DMS153 (cell line): ENCODE measurements at places on chromosomes 6 and 20.

DNA sequence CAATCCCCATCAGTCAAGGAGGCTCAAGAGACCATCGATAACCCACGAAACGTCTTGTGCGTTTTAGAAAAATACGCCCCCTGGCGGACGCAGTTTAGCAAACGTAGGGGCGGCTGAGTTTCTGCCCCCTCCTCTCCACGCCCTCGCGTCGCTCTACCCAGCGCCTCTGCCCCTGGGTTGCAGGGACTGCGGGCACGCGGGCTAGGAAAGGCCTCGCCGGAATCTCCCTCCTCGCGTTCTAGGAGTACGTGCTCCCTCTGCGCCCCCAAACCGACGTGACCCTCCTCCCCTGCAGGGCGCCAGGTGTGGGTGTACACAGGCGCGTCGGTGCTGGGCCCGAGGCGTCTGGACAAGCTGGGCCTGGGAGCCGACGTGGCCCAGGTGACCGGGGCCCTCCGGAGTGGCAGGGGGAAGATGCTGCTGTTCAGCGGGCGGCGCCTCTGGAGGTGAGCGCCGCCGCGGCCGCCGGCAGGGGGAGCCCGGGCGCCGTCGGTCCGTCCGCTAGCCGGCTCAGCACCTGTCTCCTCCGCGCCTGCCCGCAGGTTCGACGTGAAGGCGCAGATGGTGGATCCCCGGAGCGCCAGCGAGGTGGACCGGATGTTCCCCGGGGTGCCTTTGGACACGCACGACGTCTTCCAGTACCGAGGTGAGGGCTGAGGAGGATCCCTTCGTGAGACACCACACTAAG is 5.3 kb downstream of the MMP9 start:
- peak; percentile 74 for DNase-seq

GRCh38 chr6:129393654-129394053 is 316.3 kb downstream of the ARHGAP18 start:
- DNase-seq: no peak

GRCh38 chr20:24388828-24389380 is 80.5 kb upstream of the SYNDIG1 start:
- no peak for DNase-seq

GRCh38 chr6:106959985-106960384 is 14.5 kb downstream of the CD24 start:
- DNase-seq: no peak

DNA sequence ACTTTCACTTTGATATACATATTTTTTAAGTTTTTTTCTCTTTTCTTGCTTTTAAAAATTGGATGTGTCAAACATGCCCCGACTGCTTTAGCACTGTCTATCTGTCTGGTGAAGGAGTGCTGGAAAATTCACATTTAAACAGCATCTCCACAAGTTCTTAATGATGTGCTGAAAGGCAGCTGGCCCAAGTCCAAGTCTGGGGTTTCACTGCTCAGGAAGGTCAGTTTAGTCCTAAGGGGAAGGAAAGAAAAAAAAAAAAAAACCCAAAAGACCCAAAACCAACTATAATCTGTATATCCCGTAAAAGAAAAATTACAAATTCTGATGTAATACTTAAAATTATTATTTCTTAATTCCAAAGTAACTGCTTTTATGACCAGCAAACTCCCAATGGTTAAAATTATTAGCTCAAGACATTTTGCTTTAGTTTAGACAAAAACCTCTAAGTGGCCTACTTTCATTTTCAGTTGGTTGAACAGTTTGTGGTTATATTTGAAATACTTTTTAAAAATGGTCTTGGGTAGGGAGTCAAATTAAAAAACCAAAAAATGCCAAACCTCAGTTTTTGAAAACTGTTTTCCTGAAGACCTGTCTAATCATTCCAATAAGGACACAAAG is 79.5 kb upstream of the PREP start:
- no peak for DNase-seq

DNA sequence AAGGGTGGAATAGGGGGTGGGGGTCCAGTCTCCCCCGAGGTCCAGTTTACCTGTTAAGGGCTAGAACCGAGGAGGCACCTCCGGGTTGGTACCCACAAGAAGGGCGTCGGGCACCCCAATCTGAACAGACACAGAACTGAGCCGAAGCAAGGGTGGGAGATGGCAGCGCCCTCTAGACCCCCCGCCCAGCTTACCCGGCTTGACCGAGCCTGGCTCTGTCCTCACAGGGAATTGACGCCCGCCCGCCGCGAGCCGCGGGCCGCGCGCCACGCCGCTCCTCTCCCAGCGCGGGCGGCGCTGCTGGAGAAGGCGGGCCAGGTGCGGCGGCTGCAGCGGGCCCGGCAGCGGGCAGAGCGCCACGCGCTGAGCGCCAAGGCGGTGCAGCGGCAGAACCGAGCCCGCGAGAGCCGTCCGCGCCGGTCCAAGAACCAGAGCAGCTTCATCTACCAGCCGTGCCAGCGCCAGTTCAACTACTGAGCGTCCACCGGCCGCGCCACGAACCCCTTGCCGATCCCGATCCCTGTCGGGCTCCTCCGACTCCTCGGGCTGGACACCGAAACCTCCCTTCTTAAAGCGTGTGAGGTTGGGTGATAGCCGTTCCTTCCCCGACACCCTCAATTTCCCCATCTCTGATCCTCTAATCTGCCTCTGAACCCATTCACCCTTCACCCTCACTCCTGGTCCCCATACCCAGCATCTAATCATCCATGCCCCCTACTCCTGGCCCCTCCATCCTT is 5.9 kb downstream of the TP53INP2 start:
- peak; percentile 56 for DNase-seq

DNA sequence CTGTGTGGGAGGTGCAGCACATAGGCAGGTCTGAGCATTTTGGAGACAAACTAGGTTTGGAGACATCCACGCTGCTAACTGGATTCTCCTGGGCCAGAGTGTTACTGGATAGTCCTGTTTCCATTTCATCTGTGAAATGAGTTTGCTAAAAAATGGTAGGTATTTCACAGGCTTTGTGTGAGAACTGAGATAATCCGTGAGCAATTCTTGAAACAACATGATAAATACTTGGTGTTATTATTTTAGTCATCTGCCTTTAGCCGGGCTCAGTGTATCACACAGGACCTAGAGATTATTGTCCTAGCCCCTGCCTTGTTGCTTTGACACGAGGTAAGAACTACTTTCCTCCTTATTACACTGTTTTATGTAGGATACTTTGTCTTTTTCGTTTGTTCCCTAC is 63.0 kb downstream of the PRR18 start:
- DNase-seq: no peak

DNA sequence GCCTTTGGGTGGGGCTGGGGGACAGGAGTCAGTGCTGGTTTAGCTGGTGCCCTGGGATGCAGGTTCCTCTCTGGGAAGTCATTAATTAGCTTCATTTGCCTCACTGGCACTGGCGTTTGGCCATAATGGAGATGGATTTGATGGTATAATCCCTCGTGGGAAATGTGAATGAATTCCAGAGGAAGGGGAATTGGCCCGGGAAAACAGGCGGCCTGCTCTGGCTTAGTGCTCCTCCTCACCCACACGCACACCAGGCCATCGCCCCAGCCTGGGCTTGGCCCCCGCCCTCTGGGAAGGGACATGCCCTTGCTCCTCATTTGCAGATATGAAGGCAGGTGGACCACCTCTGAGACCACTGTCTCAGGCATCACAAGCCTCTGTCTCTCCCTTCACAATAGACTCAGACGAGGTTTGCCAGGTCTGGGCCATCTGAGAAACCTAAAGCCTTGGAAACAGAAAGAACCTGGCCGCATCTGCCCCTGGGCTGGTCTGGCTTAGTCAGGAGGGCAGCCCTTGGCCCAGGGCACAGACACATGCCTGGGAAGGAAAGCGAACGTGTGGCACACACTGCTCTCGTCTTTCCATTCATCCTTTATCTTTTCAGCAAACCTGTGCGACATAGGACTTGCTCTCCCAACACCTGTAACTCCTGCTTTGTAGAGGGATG is 199.2 kb upstream of the CDH4 start:
- DNase-seq: no peak

- DNase-seq: no peak
Measured at GRCh38 chr6:110534731-110535492, 58.5 kb upstream of the SLC22A16 start.

DNA sequence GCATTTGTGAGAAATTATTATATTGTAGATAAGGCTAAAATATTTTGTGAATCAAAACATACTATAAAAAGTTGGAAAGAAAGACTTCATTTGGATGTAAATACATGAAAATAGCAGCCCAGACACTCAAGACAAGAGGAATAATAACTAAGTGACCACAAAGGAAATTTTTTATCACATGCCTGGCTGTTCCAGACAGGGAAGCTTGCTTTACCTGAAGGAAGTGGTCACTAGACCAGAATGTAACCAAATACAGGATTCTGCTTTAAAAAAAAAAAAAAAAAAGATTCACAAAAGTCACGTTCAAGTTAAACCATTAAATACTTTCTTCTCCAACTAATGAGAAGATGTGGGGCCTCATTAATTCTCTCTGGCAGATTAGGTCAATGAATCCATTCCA is 9.3 kb upstream of the HLA-DQB2 start:
- DNase-seq: no peak

DNA sequence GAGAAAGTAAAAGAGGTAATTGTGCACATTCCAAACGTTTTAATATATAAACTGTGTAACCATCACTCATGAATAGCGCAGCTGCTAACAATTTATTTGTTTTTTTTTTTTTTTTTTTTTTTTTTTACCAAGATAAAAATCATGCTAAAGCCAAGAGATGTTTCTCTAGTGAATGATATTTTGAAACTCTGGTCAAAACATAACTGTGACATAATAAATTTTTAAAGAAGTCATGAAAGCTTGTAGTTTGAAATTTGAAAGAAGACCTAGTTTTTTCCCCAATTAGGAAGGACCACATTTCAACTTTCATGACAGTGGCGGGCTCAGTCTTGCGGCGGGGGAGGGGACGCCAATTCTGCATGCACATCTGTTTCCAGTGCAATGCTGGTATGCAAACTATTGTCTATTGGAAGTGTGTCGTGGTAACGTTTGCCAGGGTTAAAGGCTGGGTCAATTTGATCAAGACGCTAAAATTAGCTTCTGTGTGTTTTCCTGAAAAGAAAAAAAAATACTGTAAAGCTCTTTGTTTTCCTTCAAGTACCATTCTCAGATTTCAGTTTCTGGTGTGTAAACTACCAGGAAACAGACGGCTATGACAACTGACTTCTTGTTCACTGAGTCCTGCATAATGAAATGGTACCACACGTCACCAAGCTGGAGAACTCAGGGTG is 211.9 kb downstream of the FOXC1 start:
- peak; percentile 32 for DNase-seq

GRCh38 chr6:6025736-6026135 is 19.0 kb upstream of the NRN1 start:
- no peak for DNase-seq

DNA sequence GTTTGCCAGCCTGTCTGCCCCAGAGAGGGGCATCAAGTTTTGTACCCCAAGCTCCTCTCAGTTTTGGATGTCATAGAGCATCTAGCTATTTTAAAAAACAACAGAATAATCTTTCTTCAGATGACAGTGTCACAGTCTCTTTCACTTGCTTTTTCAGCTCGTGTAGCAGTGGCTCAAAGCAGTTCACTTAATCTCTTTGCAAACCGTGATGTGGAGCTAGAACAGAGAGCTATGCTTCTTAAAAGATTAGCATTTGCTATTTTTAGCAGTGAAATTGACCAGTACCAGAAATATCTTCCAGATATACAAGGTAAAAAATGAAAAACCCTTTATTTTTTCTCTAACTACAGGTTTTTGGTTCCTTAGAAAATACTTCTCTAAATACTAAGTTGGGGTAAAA is 37.3 kb downstream of the PGM3 start:
- DNase-seq: no peak

GRCh38 chr20:17418737-17419136 is 112.4 kb downstream of the BFSP1 start:
- no peak for DNase-seq

DNA sequence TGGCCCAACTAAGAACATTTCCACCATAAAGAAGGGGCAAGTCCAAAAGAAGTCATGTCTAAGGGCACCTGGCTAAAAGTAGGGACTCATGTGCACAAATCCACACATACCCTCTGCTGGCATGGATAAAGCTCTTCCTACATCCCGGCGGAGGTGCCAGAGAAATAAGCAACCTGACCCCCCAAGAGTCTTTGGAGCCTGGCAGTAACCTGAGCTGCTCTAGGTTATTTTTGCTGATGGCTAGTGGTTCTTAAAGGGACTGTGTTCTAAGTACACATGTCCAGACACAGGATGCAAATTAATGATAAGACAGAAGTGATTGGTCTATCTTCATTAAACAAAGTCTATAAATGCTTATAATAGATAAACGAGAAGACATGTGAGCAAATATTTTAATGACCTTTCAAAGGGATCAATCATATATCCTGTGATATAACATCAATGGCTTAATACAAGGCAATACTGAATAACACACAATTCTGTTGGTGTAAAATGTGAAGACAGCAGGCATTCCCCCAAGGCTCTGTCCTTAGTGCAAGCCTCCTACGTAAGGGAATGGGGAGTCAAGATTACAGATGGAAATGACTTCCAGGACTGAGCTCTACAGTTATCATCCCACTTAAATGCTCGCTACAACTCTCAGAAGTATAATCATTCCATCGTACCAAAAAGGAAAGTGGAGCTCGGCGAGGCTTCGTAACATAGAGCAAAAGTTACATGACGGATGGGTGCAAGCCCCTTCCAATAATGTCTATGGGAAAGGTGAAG is 52.5 kb downstream of the HIVEP2 start:
- no peak for DNase-seq

- DNase-seq: no peak
Measured at GRCh38 chr20:63545814-63546213, 1.7 kb downstream of the SRMS start.

- no peak for DNase-seq
Measured at GRCh38 chr20:4335722-4336121, 320.4 kb upstream of the RNF24 start.

DNA sequence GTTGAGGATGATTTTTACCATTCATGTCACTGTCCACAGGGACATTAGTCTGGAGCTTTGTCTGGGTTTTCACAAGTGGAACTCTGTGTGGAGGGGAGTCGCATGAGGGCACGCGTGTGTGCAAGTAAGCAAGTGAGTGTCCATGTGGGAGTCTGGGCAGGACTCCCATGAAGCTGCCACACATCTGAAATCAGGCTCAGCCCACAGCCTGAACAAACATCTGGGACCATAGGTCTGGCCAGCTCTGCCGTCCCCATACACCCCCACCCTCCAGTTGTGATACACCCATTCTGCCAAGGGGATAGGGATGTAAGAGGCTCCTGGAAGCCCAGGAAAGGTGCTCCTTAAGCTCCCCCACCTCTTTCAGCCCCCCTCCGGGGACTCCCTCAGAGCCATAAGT is 17.1 kb upstream of the FOXP4 start:
- DNase-seq: no peak

GRCh38 chr6:132060591-132060990 is 109.4 kb upstream of the CCN2 start:
- DNase-seq: peak; percentile 90

- no peak for DNase-seq
Measured at GRCh38 chr20:34010405-34010931, 16.8 kb downstream of the RALY start.

- no peak for DNase-seq
Measured at GRCh38 chr6:170297576-170298330, 6.9 kb upstream of the DLL1 start.

GRCh38 chr20:42901689-42902440 is 287.8 kb downstream of the PTPRT start:
- DNase-seq: no peak
